ENCODE measurements at places on chromosomes 11 and 22. TPM values are rescaled to one million over a fixed set of nuclear protein-coding genes. Genes with fewer than 3 reads are reported as not detected.

PHETA2 gene
- total RNA-seq, result 19.8 TPM

KRTAP5-1 gene
- not detected for total RNA-seq

CRYBB1 gene
- total RNA-seq, result 1.0 TPM

LRRC56 gene
- under 0.01 TPM for total RNA-seq

GAL3ST3 gene
- under 0.01 TPM for total RNA-seq

DEFB131B gene
- total RNA-seq, result not detected

DDIAS gene
- 1.6 TPM for total RNA-seq
